ENCODE measurements at places on chromosomes 5 and 9. TPM values are rescaled to one million over a fixed set of nuclear protein-coding genes. Genes with fewer than 3 reads are reported as not detected.

DNA sequence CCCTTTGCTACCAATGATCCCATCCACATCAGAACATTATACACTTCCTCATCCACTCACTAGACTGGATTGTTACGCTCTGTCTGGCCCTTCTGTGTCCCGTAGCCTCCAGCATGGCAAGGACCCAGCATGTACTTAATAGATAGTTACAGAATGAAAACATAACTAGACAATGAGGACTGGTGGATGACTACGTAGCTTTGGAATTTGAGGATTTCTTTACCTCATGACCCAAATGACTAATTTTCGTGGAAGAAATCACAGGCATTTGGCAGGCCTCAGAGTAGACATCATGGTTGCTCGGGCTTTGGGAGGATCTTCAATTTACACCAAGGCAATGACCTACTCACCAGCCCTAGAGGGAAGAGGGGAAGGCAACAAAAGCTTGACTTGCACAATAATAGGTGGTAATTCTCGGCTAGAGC, 299.8 kb downstream of the TLE1 start:
- DNase-seq: no peak

Gene GALT
- 42.8 TPM for polyA plus RNA-seq

- DNase-seq: no peak
Observed at GRCh38 chr5:138282920-138283742, 8.7 kb upstream of the GFRA3 start.

Gene NSMF
- polyA plus RNA-seq: 15.4 TPM

Gene MYMK
- polyA plus RNA-seq: not detected

GRCh38 chr5:35741971-35742370, 114.7 kb upstream of the IL7R start:
- DNase-seq: no peak

DNA sequence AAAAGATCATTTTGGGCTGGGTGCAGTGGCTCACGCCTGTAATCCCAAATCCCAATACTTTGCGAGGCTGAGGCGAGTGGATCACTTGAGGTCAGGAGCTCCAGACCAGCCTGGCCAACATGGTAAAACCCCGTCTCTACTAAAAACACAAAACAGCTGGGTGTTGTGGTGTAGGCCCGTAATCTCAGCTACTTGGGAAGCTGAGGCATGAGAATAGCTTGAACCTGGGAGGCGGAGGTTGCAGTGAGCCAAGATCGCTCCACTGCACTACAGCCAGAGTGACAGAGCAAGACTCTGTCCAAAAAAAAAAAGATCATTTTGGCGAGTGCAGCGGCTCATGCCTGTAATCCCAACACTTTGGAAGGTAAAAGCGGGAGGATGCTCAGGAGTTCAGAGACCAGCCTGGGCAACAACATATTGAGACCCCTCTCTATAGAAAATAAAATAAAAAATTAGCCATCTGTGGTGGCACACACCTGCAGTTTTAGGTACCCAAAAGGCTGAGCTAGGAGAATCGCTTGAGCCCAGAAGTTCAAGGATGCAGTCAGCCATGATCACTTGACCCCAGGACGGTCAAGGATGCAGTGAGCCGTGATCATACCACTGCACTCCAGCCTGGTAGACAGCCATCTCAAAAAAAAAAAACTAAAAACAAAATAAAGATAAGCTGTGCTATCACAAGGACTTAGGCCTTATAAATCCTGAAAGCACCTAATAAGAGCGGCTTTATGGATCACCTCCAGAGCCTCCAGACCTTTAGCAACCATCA, 16.2 kb downstream of the PPP2CA start:
- no peak for DNase-seq

Gene FAM193B
- polyA plus RNA-seq: 8.5 TPM

Gene SPINK13
- polyA plus RNA-seq: not detected

- DNase-seq: no peak
Observed at GRCh38 chr9:125932012-125932411, 184.8 kb downstream of the PBX3 start.

DNA sequence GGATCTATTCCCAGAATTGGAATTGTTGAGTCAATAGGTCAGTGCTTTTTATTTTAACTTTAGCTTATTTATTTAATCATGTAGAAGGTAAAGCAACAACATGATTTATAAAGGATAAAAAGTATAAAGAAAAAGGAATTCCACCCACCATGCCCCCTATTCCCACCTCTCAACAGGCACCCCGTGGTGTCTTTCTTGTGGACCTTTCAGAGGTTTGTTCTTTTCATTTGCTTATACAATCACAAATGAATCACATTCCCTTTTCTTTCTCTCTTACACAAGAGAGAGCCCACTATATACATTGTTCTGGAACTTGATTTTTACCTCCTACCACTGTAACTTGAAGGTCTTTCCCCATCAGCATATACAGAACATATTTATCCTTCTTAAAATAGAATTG, 37.2 kb upstream of the SMIM32 start:
- DNase-seq: no peak

GRCh38 chr5:55356896-55357295, 49.1 kb downstream of the MTREX start:
- no peak for DNase-seq

- DNase-seq: peak; percentile 8
Observed at GRCh38 chr9:93218161-93218560, 34.2 kb downstream of the WNK2 start.

Gene CNOT6
- polyA plus RNA-seq: 11.4 TPM

Gene PCDHA6
- not detected for polyA plus RNA-seq

GRCh38 chr5:107134931-107135330, 535.8 kb downstream of the EFNA5 start:
- DNase-seq: no peak

DNA sequence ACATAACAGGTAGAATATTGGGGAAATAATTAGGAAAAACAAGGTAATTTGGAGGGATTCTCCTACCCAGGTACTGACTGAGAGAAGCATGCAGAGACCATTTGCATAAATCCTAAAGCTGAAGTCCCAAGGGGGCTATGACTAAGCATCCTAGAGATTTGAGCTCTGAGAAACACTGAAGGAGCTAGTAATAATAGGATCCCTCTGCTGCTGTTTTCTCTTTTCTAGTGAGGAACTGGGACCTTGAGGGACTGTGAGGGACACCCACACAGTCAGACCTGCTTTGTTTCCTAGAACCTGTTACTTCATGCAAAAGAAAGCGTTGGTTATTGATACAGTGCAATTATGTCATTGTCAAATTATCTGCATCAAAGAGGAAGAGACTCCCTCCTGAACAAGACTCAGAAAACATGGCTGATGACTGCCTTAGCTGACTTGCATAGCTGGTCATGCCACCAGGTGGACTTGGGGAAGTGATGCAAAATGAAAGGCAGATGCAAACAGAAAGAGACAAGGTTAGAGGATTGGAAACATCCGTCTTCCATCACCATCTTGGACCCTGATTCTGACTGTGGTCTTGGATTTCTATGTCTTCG, 335.4 kb downstream of the NTRK2 start:
- DNase-seq: no peak
